ENCODE measurements at places on chromosomes 6 and 20.

DNA sequence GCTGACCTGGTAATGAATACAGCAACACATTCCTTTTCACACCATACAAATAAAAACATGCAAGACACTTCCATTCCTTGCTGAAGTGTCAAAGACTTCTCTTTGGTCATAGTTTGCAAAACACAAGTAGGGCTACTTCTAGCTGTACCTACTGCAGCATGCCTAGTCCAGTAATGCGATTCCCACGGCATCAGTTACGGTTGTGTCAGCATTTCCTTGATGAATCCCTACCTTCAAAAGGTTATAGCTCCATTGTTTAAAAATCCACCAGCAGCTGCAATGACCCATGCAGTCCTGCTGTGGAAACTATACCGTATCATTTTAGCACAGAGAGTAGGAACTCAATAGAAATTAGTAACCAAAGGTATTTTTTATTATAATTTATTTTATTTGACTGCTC lies 1371.5 kb downstream of the EPHA7 start:
- no peak for DNase-seq

DNA sequence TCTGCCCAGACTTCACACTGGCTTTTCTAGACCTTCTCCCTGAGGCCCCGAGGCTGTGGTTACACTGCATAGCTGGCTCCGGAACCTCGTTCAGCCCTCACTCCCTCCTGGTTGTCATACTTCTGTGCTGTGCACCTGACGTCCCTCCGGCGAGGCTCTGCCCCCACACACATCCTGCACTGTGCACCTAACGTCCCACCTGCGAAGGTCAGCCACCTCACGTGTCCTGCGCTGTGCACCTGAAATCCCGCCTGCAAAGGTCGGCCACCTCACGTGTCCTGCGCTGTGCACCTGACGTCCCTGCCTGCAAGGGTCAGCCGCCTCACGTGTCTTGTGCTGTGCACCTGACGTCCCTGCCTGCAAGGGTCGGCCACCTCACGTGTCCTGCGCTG lies 111.0 kb upstream of the FRMD1 start:
- no peak for DNase-seq

- DNase-seq: peak; percentile 63
Observed at GRCh38 chr6:16396497-16397319, 158.3 kb downstream of the GMPR start.

- no peak for DNase-seq
Observed at GRCh38 chr6:47977314-47977713, 133.7 kb downstream of the PTCHD4 start.

GRCh38 chr20:3068986-3069900 lies 2.2 kb upstream of the OXT start:
- peak; percentile 32 for DNase-seq

GRCh38 chr6:47353871-47354270 lies 44.2 kb upstream of the TNFRSF21 start:
- DNase-seq: no peak

- no peak for DNase-seq
Observed at GRCh38 chr6:12661432-12662089, 55.0 kb upstream of the PHACTR1 start.

- DNase-seq: no peak
Observed at GRCh38 chr6:4668271-4669179, 107.7 kb upstream of the CDYL start.

GRCh38 chr20:63740070-63740626 lies 572 bp downstream of the SLC2A4RG start:
- peak; percentile 44 for DNase-seq

GRCh38 chr20:35395728-35396127 lies 16.0 kb downstream of the UQCC1 start:
- no peak for DNase-seq

Data from activated CD4-positive, alpha-beta T cell treated with anti-CD3 and anti-CD28 coated beads, Interleukin-10, Interleukin-2, amounts not matched to agents 100 ng/mL and 50 ng/mL, durations not matched to agents 16 hours and 8 hours (primary cell).